ENCODE measurements at places on chromosomes 5 and 9.

DNA sequence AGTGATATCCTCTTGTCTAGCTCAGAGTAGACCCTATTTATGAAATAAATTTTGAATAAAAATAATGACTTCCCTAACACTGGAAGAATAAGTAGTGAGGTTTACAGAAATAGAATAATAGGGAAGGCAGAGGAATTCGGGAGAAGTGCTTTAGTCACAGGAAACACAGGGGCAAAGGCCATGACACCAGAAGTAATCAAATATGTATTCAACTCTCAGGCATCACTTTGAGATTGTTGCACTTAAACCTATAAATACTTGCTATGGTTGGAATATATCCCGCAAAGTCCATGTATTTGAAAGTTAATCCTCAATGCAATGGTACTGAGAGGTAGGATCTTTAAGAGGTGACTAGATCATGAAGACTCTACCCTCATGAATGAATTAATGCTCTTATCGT lies 166.8 kb downstream of the YIPF5 start:
- H3K27me3 ChIP-seq = no peaks in the 10 kb centered on the region
- H3K36me3 ChIP-seq = no peaks in the 10 kb centered on the region
- no peak overlapping the region for H3K27ac ChIP-seq
- no peaks in the 10 kb centered on the region for H3K4me1 ChIP-seq

GRCh38 chr5:61472172-61472958 lies 140.3 kb downstream of the ZSWIM6 start:
- H3K36me3 ChIP-seq = no peaks in the 10 kb centered on the region
- H3K27ac ChIP-seq = no peak overlapping the region
- H3K4me1 ChIP-seq = no peaks in the 10 kb centered on the region

DNA sequence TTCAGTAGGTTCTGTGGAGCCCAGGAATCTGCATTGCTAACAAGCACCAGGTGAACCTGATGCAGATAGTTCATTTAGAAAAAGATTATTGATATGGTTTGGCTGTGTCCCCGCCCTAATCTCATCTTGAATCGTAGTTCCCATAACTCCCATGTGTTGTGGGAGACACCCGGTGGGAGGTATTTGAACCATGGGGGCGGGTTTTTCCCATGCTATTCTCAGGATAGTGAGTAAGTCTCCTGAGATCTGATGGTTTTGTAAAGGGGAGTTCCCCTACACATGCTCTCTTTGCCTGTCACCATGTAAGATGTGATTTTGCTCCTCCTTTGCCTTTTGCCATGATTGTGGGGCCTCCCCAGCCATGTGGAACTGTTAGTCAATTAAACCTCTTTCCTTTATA lies 212.0 kb downstream of the RAB3C start:
- H3K27ac ChIP-seq = no peak overlapping the region
- no peaks in the 10 kb centered on the region for H3K27me3 ChIP-seq
- no peaks in the 10 kb centered on the region for H3K36me3 ChIP-seq
- DNase-seq = no peak
- H3K4me3 ChIP-seq = no peak overlapping the region
- no peaks in the 10 kb centered on the region for H3K4me1 ChIP-seq

DNA sequence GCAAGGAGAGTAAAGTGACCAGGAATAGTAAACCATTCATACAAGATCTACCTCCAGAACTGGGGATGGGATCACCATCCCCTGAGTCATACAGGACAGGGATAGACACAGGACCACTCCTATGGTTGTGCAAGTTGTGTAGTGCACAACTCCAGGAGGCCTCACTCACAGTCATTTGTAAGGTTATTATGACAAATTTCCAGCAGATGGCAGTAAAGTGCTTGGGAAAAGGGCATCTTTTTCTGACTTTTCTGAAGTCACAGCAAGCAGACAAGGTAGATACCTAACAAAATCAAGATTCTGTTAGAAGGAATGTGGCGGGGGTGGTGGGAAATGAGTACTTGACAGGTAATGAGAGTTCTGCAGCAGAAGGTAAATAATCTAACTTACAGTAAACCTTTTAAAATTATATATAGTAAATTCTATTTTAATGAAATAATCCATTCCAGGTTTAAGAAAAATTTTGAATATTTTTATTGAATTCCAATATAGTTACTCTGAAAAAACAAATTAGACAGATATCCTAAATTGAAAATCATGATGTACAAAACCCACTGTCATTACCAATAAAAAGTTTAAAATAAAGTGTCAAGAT lies 16.7 kb upstream of the KIF27 start:
- H3K4me1 ChIP-seq = peaks cover 4% of the 10 kb centered on the region
- H3K36me3 ChIP-seq = no peaks in the 10 kb centered on the region
- no peaks in the 10 kb centered on the region for H3K27me3 ChIP-seq
- no peak overlapping the region for H3K4me3 ChIP-seq

Measured in H1 (cell line).